ENCODE measurements at places on chromosomes 3 and 15.
A peak's percentile ranks its signal among the peaks of the same experiment; 100 is the strongest.

GRCh38 chr3:120552184-120553172 is 43.7 kb upstream of the NDUFB4 start:
- DNase-seq, result no peak

DNA sequence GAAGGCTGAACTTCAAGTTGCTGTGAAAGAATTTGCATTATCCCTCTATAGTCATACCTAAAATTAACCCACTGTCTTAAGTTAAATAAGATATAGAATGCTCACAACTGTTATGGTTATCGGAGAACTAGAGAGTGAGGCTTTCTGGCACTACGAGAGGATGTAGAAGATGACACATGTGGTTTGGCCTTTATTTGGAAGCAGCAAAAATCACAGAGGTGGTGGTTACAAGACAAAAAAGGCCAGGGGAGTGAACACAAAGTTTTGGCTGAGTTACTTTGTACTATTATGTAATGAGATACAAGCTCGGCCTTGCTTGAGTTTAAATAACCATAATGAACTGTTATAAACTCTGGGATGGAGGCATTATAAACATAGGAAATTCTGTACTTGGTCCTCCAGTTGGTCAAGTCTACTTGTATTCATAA is 78.3 kb upstream of the ICE2 start:
- no peak for DNase-seq

DNA sequence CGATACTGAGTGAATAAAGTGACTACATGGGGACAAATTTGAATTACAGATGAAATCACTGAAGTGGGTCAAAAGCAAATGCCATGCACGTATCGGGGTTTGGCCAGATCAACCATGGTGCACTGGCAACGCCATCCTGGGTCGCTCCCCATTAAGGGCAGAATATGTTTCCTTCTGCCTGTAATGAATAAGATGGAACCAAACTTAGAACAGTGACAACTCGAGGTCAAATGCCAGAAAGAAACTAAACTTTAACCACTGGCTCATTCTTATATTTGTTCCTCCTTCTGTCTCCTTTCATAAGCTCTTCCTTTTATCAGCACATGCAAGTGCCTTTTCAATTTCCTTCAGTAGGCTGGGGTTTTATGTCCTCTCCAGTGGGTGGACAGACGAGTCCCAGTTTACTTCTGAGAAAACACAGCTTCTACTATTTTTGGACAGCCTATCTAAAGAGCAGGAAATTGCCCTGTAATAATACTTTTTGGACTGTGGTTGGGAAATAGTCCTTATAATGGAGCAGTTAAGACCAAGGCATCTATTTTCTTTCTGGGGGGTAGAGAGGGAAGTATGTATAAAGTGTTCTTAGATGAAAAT is 61.4 kb downstream of the WHAMM start:
- DNase-seq, result no peak

GRCh38 chr3:74532446-74532845 is 82.0 kb downstream of the CNTN3 start:
- no peak for DNase-seq

- no peak for DNase-seq
Measured at GRCh38 chr3:195812366-195812765, 637 bp upstream of the MUC4 start.

DNA sequence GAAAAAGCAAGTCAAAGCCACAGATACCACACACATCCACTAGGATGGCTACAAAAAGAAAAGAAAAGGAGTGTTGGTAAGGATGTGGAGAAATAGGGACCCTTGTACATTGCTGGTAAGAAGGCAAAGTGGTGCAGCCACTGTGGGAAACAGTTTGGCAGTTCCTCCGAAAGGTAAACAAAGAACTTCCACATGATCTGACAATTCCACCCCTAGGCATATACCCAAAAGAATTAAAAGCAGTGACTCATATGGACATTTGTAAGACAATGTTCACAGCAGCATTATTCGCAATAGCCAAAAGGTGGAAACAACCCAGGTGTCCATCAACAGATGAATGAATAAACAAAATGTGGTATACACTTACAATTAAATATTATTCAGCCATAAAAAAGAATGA is 22.2 kb upstream of the GMPPB start:
- no peak for DNase-seq

- DNase-seq, result no peak
Measured at GRCh38 chr3:28326458-28326926, 22.0 kb upstream of the ZCWPW2 start.

DNA sequence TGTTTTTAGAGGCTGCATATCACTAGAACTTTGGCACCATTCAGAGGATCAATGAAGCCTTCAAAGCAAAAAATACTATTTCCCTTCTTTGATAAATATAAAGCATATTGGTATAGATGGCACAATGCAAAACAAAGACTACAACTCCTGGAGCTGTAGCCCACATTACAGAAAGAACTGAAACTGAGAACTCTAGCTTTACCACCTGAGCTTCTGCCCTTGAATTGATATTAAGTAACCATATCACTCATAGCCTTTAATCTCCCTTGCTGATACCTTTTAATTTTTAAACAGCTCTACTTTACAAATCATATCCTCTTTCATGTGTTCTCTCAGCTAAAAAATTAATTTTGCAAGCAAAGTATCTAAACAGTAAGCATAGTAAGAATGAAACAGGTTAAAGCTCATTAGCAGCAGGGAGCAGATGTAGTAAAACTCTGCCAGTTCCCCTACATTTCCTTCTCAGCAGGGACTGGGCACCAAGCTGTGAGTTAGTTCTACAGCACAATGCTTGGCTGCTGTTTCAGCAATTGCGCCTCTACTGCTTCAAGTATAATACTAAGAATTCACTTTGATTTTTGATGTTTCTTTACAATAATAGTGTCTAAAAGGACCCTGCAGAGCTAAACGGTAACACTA is 97.9 kb upstream of the NANOGP8 start:
- no peak for DNase-seq

DNA sequence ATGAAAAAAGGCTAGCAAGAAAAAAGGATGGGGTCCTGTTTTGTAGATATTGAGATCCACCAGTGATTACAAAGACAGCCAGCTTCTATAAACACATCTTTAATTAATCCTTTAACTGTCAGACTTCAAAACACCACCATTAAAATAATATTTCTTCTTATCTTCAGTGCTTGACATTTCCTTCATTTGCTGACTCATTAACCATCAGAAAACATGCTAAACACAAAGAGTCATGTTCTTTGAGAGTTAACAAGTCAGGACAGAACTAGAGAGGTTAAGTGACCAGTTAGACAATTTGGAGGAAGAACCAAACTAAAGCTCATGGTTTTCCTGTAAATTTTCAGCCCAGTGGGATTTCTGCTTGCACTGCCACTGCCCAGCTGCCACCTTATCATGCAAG is 111.4 kb downstream of the MEIS2 start:
- no peak for DNase-seq

DNA sequence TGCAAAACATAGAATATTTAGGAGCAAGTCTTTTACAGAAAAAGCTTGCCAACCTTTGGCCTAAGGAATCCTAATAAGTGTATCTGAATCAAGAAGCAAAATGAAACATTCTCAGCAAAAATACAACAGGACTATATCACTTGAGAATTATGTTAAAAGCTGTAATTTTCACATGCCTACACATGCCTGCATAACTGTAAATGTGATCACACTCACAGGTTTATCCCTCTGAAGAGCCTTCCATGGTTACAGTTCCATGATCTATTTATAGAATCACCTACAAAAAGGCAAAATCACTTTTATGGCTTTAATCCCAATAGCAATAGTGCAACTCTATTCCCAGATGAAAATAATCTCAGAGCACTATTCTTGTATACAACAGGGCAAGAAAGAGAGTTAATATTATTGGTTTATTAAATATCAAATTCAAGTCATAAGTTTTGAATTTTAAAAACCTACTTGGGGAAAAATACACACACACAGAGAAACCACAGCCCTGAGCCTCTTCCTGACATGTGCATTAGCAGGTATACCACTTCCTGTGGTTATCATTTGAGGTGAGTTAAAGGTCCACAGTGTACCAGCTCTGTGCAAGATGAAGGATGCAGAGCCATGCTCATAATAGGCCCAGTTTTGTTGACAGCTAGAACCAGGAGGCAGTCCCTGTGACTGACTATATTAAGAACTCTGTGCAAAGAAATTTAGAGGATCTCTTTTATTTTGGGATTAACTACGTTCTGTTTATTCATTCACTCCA is 252.5 kb upstream of the TGFBR2 start:
- no peak for DNase-seq

DNA sequence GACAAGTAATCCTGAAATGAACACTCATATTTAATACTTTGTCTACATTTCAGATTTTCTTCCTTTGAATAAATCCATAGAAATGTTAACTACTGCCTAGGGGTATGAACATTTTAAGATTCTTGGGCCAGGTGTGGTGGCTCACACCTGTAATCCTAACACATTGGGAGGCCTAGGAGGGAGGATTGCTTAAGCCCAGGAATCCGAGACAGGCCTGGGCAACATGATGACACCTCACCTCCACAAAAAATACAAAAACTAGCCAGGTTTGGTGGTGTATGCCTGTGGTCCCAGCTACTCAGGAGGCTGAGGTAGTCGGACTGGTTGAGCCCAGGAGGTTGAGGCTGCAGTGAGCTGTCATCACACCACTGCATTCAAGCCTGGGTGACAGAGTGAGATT is 73.9 kb upstream of the PIAS1 start:
- DNase-seq, result no peak

DNA sequence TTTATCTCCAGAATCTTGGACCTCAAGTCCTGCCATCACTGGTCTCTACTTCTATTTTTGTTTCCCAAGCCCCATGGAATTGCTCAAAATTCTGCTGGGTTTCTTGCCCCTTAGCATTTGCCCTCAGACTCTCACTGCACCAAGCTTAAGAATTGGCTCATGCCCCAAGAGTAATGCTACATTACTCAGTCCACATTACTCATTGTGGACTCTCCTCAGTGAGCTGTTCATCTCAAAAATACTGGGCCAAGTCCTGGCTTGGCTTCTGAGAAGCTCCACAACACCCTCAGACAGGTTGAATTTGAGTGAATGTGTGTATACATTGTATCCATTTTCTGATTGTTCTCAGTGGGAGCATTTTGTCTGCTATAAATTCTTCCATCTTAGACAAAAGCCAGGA is 364.4 kb upstream of the ARHGEF26 start:
- DNase-seq, result no peak

DNA sequence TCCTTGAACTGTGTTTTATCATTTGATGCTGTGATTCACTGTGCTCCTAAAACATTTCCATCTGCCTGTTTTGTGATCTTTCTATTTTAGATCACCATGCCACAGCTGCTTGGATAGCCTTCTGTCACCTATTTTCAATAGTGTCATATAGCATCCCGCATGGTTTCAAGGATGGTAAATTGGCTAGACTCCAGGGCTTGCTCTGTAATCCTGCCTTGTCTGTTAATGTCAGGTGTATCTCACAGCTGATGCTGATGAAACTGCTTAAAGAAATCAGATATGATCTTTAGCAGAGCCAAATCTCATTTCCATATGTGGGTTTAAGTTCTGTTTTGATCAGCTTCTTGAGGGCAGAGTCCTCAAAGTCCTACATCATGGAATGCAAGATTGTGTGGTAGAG is 182.2 kb downstream of the UBE2E2 start:
- no peak for DNase-seq

DNA sequence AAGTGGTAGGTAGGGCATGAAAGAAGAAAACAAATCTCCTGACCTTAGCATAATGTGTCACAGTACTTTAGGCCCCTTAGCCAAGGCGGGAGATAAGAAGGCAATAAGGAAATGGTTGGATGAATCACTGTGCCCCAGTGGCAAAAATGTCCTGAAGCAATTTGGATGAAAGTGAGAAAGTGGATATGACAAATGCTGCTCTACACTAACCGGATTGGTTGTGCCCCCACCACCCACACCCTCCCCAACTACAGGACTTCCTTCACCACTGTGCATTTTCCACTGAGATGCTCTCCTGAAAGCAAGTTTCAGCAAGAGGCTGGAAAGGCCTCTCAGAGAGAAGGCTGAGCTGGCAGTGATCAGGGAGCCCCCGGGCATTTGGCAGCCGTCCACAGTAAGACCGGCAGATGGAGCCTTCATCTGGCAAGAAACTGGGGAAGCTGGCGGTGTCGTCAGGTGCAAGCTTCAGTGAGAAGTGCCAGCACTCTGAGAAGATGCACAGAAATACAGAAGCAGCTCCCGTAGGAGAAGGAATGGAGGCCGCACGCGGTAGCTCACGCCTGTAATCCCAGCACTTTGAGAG is 63.8 kb downstream of the ATP1B3 start:
- no peak for DNase-seq

- DNase-seq, result no peak
Measured at GRCh38 chr15:50798684-50799083, 33.2 kb upstream of the SPPL2A start.

DNA sequence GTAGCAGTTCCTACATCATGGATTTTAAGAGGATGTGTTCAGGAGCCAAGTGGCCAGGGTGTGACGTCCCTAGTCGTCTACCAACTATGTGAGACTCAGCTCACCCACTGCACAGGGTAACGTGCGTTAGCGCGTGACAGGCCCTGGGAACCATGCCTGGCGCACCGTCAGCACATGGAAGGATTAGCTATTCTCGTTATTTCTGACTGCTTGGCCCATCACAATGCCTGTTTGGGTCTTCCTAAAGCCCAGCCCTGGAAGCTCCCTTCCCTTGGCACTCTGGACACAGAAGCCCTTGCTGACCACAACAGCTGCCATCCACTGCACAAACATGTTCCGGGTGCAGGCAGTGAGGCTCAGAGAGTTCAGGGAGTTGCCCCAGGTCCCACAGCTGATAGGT is 91.0 kb upstream of the RPL32 start:
- peak; percentile 70 for DNase-seq

- no peak for DNase-seq
Measured at GRCh38 chr15:79156704-79157375, 66.3 kb upstream of the RASGRF1 start.

- no peak for DNase-seq
Measured at GRCh38 chr15:49042165-49042564, 4.1 kb downstream of the SECISBP2L start.

DNA sequence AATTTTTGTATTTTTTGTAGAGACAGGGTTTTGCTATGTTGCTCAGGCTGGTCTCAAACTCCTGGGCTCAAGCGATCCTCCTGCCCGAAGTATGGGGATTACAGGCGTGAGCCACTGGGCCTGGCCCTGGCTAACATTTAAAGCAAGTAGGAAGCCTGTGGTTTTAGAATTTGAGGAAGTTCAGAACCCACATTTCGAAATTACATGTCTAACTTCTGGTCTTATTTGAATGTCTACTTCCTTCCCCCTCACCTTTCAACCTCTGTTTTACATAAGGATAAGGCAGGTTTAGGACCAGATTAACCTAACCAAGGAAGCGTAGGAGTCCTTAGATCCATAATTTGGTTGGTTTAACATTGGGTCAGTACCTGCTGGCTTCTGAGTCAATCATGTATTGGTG is 120.5 kb upstream of the PROK2 start:
- DNase-seq, result no peak

DNA sequence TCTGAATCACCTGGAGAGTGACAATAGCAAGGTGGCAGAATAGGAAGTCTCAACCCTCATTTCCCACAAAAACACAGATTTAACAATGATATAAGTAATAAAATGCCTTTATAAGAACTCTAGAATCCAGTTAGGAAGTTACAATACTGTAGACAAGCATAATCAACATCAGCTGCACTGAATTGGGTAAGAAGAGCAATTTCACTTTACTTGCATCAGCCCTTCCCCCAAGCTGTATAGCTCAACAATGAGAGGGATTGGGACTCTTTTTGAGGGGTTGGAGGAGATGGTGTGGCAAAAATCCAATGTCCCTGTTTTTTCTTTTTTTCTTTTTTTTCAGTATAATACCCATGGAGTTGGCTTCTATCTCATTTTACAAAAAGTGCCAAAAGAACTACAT is 63.1 kb downstream of the SERP1 start:
- DNase-seq, result no peak

All from right atrium auricular region (tissue), 2 donors.